ENCODE measurements at places on chromosomes 13 and 19.

GRCh38 chr13:66069570-66069969 is 1160.6 kb downstream of the PCDH9 start:
- DNase-seq: peak; percentile 9

DNA sequence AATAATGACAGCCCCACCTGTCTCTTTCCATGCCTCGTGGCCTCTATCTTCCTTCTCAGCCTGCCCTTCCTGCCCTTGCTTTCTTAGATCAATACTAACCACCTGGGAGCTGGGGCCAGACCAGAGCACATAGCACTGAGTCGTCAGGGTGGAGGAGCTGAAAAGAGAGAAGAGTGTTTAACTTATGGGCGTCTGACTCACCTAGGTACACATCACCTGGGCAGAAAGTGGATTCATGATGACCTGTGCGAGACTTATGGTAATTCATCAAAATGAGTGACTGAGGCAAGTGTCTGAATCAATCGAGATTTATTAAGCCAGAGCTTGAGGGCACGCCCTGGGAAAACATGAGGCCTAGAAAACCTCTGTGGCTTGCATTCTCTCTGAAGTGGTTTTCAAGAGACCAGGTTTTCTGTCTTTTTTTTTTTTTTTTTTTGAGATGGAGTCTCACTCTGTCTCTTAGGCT is 19.2 kb downstream of the CEACAM6 start:
- DNase-seq: no peak

DNA sequence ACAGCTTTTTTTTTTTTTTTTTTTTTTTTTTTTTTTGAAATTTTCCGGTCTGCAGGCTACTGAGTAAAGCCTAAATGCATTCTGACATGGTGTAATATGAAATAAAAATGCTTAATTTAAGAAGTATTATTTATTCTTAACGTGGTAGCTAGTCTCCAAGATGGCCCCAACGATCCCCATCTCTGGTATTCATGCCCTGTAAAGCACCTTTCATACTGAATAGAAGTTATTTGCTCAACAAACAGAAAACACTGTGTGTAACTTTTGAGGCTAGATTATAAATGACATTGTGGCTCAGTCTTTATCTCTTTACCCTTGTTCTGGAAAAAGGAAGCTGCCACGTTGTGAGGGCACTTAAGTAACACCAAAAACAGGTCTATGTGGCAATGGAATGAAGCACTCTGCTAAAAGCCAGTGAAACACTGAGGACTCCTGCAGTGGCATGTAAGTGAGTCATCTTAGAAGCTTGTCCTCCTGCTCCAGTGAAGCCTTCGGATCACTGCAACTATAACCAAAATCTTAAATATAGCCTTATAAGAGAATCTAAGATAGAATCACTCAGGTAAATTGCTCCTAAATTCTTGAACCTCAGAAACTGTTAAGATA is 128.7 kb downstream of the UGGT2 start:
- DNase-seq: peak; percentile 24

GRCh38 chr19:2555422-2556220 is 79.7 kb downstream of the GADD45B start:
- no peak for DNase-seq

DNA sequence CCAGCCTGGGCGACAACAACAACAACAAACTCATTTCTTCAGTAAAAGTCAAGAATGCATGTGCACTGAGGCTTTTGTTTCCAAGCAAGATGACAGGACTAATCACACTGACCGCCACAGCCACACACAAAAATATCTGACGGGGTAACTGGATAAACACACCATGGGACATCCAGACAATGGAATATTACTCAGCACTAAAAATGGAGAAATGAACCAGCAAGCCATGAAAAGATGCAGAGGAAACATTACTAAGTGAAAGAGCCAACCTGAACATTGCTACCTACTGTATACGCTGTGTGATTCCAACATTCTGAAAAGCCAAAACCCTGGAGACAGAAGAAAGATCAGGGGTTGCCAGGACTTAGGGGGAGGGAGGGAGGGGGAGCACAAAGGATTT is 36.7 kb downstream of the FAAP24 start:
- no peak for DNase-seq

Data from hematopoietic multipotent progenitor cell treated with erythropoietin and hydrocortisone succinate and interleukin-3 and kit ligand, for 8 days (in vitro differentiated cells).